ENCODE measurements at places on chromosomes 13 and 19.
A peak's percentile ranks its signal among the peaks of the same experiment; 100 is the strongest.

DNA sequence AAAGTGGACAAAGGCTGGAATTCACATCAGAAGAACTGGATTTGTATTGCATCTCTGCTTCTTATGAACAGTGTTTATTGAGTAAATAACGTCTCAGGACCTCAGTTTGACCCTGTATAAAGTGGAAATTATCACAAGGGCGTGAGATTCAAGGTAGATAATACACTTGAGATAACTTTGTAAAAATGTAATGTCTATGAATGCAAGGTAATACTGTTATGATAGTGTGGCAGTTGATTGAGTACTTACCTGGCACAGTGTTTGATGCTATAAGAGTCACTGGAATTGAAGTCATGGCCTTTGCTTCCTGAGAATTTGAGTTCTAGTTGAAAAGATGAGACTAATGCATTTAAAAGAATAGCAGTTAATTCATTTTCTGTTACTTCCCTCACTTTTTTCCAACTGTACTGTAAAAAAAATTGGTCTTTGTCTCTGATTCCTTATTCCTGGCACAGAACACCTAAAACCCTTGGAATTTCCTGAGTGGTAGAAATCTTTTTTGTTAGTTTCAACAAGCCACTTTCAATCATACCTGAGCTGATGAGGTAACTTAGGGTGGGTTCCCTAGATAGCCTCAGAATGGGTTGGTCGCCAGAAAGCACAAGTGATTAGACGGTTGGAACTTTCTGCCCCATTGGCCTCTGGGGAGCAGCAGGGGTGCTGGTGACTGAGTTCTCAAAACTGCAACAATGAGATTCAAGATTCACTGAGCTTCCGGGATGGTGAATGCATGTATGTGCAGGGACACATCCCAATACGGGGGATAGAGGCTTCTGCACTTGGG lies 6.4 kb upstream of the XPO4 start:
- no peak for DNase-seq

DNA sequence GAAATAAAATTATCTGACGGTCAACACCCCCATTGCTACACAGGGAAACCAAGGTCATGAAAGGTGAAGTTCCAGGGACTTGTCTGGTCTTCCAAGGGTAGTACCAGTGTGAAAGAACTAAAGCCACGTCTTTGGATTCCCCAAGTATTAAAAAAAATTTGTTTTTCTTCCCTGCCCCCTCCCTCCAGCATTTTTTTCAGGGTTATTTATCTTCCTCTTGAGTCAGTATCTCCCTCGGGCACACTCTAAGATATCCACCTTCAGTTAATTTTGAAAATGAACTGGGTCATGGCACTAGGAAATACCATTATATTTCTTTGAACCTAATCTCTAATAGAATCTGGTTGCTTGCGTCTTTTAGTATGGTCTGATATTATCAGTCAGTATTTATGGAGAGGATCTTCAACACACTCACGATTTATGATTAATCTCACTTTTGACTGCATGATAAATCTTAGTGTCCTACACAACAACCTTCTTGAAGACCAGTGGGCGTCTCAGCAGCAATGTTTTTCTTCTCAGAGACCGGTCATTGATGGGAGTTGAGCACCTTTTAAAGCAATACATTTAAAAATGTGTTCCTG lies 9.1 kb downstream of the ATP8A2 start:
- DNase-seq = no peak

DNA sequence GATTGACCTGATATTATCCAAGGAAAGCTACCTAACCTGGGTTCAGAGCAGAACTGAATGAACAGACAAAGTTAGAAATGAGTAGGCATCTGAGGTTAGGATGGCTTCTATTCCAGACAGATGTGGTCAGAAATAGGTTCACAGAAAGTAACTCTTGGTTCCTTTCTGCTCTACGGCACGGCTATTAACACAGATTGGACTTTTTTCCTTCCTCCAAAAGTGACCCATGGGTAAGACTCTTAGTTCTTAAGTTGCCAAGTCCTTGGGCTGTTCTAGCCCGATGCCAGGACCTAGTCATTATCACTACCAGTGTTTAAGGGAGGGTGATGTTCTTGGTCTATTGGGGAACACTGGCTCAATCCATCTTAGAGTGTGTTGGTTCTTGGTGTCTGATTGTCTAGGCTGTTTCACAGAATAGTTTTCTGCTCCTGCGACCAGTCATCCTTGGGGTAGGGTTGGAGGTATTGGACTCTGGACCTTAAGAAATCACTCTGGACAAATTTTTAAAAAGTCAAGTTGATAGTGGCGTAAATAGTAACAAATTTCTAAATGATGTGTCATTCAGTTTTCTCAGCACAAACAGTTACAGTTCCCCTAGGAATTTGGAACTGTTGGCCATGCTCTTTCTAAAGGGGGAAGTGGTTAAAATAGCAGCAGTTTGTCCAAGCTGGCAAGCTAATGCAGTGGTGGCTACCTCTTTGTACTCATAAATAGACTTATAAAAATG lies 60.1 kb upstream of the MYCBP2 start:
- DNase-seq = peak; percentile 90

- DNase-seq = no peak
These were observed 7.8 kb upstream of the TINCR start for GRCh38 chr19:5575590-5575989.

DNA sequence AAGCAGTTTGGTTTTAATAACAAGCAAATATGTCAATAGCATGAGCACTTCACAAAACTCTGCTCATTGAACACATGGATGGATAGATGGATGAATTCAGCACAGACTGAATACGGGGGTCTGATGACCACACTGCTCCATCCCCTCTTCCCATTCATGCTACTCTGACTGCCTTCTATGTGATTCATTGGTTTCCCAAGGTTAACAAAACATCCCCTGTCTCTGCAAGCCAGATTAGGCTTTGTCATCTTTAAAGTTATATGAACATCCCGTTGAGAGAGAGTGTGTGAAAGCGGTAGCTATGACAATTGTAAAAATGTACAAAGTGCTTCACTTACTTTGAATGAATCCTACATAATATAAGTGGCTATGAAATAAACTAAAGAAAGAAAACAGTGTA lies 252.5 kb downstream of the OXGR1 start:
- DNase-seq = no peak

DNA sequence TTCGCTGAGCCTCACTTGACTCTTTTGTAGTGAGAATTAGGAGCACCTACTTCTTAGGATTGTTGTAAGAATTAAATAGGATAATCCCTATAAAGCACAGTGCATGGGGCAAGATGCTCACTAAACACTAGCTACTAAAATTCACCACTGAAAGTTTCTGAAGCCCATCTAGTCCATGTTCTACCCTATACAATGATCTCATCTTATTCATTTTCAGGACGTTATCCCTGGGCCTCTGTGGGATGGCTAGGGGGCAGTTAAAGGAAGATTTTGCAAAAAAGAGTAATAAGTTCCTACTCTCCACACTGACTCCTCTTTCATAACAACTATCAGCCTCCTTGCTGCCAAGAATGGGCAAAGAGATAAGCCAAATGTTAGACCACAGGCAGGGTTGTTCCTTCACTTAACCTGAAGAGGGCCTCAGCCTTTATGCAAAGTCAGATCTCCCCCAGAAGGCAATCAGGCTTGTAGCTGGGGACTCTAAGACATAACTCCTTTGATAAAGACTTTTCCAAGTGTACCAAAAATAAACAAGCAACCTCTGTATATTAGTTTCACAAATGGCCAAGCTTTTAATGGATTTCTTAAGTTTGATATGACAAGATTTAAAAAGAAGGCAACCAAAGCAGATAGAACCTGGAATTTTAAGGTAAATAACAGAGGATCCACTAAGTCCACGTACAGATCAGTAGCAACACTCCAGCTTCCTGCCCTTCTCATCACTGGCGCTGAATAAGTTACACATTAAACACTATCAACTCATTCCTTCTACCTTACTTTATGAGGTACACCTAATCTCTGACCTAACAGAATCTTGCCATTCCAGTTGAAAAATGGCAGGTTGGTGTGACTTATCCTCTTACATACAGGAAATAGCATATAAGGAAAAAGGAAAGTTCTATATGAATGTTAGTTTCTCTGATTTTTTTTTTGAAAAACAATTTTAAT lies 44.4 kb downstream of the ELF1 start:
- DNase-seq = no peak

GRCh38 chr19:15280915-15281683 lies 48.9 kb upstream of the EPHX3 start:
- DNase-seq = peak; percentile 55

DNA sequence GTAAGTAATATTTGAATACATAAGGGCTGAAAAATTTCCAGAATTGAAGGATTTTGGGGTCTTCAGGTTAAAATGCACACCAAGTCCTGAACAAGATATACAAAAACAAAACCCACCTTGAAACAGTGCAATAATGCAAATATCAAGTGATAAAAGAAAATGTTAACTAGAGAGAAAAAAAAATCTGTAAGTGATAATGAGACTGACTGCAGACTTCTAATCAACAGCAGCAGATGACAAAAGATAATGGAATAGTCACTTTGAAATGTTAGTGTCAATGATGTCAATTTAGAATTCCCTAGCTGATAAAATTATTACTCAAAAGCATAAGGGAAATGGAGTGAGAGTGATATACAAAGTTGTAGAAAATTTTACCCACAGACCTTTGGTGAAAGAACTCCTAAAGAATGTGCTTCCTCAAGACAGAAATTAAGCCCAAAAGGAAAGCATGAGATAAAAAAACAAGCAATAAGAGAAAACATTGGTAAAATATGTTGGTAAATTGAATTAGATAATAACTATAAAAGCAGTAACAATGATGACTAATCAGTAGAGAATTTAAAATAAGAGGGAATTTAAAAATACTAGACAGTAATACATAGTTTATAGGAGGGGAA lies 12.4 kb upstream of the DGKH start:
- no peak for DNase-seq

DNA sequence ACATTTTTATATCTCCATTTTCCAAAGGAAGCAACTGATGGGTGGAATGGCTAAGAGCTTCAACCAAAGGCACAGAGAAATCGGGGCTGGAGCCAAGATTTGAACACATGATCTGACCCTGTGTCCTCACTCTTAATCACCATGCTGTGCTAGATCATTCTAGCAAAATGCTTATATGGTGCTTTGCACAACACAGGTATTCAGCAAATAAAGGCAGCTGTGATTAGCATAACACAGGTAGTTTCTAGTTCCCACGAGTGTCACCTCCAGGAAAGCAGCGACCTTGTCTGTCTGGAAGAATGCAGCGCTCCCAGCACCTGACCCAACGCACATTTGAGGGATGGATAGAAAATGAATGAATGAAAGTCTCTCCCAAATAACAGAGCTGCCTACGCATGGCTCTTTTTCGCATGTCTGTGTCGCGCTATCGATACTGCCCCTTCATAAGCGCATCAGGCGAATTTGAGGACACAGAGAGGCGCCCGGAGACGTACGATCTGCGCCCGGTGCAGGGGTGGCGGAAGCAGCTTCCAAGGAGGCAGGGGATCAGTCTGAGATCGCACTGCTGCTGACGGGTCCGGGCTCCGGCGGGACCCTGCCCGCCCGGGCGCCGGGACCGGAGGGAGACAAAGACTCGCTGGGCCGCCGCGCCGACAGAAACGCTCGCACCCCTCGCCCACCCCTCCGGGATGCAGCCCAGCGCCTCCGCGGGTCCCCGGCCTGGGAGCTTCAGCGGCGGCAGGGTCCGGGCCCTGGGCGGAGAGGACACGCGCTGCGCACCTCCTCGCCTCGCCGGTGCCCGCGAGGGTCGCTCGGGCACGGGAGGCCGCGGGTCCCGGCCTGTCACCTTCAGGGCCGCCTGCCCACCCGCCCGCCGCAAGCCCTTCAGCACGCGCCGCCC lies 609 bp downstream of the EPS15L1 start:
- no peak for DNase-seq

GRCh38 chr19:4365791-4366665 lies 22.7 kb downstream of the MPND start:
- DNase-seq = no peak

DNA sequence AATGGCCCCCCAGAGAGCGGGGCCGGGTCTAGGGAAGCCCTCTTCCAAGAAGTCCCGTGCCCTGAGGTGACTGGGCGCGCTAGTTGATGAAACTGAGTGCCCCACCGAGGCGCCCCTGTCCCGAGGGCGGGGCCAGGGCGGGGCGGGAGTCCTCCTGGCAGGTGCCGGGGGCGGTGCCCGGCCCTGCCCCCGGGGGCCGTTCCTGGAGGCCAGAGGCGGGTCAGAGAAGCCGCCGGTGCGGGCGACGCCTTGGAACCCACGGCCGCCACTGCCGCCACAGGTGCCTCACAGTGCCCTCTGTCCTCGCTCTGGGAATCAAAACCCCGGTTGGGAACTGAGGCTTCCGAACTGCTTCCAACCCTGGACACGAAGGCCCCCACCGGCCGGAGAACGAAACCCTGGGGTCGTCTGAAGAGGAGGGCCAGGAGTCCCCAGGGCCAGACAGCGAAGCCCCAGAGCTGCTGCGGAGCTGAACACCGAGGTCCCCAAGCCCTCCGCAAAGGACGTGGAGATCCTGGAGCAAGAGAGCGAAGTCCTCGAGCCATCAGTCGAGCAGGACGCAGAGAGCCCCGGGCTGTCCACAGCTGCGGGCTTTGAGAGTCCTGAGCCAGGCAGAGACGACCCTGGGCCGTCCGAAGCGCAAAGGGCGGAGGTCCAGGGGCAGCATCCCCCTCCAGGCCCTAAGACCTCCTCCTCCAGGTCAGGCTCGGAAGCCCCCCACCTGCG lies at the start of gene MISP3:
MISP3 (plus strand) TSS at position 252 of the 726 bp plus-strand sequence. CDS start 524 bp downstream, outside the sequence.
- no peak for DNase-seq

- DNase-seq = no peak
These were observed 30.7 kb downstream of the F2RL3 start for GRCh38 chr19:16919496-16919895.

DNA sequence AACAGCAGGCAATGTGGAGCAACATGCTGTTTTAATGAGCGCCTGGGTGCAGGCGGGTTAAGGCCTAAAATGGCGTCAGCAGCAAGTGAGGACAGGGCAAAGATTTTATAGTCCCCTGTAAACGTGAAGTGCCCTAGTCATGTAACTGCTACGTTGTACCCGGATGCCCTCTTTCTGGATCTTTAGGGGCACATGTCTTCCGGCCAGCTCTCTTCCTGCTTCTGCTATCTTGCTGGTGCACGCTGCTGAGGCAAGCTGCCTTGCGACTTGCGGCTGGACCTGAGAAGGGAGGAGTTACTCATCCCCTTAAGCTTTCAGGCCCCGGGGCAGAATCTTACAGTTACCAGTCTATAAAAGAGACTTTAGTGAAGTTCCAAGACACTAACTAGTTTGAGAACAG lies 303.6 kb upstream of the DACH1 start:
- no peak for DNase-seq

DNA sequence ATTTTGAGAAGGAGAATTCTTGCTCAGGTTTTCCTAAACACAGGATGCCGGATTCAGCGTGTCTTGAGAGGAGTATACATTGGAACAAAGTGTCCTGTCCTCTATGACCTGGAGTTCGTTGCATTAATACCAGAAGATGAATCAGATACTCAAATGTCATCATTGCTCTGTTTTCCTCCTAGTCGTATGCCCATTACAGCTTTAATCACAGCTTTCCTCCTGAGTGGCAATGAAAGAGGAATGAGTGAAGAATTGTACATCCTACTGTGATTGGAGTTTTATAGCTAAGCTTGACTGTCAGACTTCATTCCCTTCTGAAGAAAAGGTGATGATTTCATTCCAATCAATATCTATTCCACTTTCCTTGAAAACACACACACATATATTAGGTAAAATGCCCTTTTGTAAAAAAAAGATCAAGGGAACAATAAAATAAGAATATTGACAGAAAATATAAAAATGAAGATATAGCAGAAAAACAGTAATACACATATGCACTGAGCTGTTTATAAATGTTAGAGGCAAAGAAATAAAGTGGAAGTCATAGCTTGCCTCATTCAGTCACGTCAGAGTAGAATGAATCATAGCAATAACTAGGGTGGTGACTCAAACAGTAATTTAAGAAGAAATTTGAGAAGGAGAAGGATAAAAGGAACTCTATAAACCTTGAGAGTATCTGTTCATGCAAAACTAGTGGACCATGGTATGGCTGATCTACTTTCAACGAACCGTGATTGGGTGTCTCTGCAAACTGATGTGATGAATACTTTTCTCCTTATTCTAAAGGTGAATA lies 501.5 kb downstream of the SUCLA2 start:
- peak; percentile 65 for DNase-seq
